CD4-positive, alpha-beta T cell treated with Interferon alpha-2 for 1 hour (primary cell): ENCODE measurements at places on chromosomes 12 and 14.
A peak's percentile ranks its signal among the peaks of the same experiment; 100 is the strongest.

- no peak for DNase-seq
Measured at GRCh38 chr14:56745097-56745496, 65.2 kb downstream of the OTX2 start.

- no peak for DNase-seq
Measured at GRCh38 chr12:41162461-41162860, 25.7 kb upstream of the PDZRN4 start.

DNA sequence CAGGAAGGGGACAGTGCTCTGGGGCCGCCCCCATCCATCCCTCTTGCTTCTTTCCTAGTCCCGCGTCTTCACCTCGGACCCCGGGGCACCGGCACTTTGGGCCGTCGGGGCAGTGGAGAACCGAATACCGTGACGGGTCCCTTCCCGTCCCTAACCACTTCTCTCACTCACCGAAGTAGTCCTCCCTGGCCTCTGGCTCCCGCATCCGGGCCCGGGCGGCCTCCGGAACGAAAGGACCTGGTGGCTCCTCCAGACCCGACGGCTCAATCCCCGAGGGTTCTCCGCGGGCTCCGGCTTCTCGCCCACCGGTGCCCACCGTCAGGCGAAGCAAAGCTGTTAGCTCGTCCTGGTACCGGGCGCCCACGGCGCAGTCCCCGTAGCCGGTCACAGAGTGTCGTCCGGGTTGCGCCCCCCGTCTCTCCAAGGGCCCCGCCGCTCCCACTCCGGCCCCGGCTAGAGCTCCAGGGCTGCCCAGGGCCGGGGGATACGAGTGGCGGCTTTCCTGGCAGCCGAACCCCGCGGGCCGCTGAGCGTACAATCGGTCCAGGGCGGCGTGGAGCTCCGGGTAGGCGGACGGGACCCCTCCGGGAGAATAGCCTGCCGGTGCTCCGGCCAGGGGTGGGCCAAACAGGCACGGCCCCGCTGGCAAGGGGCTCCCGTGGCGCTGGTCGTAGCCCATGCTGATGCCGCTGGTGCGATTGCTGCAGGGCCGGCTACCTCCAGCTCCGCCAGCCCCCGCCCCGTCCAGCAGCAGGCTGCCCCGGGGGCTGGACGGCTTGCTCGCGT, 1.1 kb downstream of the AJUBA start:
- DNase-seq: no peak

- no peak for DNase-seq
Measured at GRCh38 chr12:73678335-73678734, 859.3 kb upstream of the ATXN7L3B start.

GRCh38 chr12:124188561-124189405, 106.1 kb upstream of the RFLNA start:
- no peak for DNase-seq

GRCh38 chr12:107906707-107907106, 132.2 kb downstream of the ASCL4 start:
- no peak for DNase-seq

GRCh38 chr12:106112145-106112821, 26.5 kb downstream of the NUAK1 start:
- no peak for DNase-seq

- DNase-seq: no peak
Measured at GRCh38 chr12:60191676-60192359, 596.0 kb downstream of the SLC16A7 start.

DNA sequence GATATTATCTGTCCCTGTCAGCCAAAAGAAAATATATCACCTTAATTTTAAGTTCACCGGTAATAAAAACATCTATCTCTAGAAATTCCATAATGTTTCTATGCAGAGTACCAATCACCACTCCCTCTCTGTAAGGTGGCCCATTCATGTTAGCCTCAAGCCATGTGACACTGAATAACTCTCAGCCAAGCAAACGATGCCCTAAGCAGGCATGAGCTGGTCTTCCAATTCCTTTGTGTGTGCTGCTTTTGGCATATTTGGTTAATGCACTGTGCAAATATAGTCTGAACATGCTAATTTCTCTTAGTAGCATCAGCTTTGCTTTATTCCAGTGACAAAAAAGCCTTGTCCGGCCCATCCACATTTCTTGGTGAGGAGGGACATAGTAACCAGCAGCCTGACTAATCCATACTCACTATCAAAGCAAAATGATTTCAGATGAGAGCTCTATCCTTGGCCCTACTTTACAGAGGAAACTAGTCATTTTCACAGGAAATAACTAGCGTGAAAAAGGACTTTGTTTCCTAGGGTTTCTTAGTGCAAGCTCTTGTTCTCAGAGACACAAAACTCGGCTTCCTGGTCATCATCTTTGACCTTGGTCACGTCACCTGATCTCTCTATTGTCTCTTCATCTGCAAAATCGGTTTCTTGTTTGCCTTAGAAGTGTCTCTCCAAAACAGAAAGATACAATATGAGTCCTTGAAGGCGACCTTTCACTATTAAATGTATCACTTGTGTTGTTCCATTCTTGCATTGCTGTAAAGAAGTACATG, 59.2 kb upstream of the RTRAF start:
- no peak for DNase-seq

DNA sequence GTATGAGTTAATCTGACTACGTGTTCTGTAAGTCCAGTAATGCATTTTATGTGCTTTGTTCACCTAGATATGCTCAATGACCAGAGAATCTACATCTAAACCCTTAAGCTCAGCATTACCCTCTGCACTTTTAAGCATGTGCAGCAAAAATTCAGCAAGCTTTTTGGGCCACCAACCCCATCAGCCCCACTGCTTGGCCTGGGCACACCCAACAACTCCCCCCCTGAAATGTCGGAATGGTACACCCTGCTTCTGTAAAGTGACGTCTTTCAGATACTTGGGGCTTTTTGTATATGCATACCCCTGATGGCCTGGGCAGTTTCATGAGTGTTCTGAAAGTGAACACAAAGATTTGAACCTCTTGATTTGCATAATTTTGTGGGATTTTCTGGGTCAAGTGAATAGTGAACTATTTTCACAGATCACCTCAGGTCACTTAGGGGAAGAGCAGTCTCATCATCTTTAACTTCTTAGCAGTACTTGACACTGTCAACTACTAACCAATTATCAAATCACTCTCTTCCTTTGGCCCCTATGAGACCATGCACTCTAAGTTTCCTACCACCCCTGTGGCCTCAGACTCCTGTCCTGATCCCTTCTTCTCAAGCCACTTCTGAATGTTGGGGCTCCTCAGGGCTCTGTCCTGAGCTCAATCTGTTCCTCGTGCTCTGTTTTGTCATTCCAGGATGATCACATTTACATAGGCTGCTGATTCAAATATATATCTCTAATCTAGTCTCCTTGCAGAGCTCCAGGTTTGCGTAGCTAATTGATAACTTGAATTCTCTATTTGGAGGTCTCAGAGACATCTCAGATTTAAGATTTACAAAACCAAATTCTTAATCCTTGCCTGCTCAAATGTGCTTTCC, 36.3 kb upstream of the PPM1A start:
- DNase-seq: no peak

- no peak for DNase-seq
Measured at GRCh38 chr12:47184229-47184628, 104.5 kb upstream of the AMIGO2 start.

GRCh38 chr12:62438098-62438692, 28.4 kb upstream of the MON2 start:
- peak; percentile 64 for DNase-seq

DNA sequence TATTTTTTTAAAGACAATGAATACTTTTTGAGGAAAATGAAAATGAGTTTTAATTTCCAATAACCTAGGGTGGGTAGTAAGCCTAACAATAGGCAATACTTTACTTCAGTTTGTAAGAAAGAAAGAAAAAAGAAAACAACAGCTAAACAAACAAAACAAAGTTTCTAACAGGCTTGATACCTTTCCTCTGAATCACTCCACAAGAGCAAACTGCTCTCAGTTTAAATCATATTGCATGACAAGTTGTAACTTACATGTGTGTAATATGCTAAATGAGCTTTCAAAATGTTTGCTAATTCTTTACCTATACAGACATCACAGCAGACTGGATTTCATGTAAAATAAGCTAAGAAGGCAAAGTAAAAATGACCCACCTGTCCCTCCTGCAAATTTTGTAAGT, 6.7 kb upstream of the LMO3 start:
- DNase-seq: no peak

- DNase-seq: no peak
Measured at GRCh38 chr14:70881549-70882177, 25.6 kb upstream of the PCNX1 start.

DNA sequence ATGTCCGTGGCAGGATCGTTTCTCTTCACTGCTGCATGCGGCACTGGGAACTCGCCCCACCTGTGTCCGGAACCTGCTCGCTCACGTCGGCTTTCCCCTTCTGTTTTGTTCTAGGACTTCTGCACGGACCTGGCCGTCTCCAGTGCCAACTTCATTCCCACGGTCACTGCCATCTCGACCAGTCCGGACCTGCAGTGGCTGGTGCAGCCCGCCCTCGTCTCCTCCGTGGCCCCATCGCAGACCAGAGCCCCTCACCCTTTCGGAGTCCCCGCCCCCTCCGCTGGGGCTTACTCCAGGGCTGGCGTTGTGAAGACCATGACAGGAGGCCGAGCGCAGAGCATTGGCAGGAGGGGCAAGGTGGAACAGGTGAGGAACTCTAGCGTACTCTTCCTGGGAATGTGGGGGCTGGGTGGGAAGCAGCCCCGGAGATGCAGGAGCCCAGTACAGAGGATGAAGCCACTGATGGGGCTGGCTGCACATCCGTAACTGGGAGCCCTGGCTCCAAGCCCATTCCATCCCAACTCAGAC, 1.2 kb downstream of the FOS start:
- DNase-seq: peak; percentile 57

DNA sequence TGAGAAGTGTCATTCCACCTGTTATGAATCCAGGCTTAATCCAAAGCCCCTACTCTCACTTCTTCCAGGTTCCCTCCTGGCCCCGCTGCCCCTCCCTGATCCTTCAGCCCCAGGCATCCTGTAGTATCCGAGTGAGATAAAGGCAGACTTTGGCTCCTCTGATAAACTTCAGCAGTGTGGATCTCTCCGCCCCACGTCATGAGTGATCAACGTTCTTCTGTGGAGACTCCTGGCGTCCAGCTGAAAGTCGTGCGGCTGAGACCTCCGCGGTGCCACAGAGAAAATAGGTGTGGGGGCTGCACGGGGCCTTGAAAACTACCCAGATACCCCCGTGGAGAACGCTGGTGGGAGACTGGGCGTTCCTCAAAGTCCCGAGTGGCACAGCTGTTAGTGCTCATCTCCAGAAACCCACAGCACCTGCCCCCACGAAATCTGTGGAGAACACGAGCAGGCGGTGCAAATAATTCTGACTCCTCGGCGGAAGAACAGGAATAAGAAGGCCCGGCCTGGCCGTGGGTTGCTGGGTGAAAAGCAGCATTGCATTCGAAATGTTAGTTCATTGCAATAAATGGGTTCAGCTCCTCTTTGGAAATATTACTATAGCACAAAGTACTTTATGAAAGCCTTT, 180.0 kb upstream of the RGS6 start:
- no peak for DNase-seq

GRCh38 chr14:51463461-51463860, 188.2 kb upstream of the FRMD6 start:
- no peak for DNase-seq

DNA sequence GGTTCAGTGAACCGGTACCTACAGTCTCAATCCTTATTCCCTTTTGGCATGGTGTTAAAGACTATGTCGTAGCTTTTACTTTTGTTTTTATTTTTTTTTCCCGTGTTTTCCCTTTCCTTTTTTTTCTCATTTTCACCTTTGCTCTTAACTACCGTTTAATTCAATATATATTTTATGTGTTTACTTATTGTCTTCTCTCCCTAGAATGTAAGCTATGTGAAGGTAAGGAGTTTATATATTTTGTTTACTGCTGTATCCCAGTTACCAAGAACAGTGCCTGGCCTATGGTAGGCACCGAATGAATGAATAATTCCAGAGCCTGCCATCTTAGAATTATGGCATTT, 261 bp upstream of the MLH3 start:
- no peak for DNase-seq

DNA sequence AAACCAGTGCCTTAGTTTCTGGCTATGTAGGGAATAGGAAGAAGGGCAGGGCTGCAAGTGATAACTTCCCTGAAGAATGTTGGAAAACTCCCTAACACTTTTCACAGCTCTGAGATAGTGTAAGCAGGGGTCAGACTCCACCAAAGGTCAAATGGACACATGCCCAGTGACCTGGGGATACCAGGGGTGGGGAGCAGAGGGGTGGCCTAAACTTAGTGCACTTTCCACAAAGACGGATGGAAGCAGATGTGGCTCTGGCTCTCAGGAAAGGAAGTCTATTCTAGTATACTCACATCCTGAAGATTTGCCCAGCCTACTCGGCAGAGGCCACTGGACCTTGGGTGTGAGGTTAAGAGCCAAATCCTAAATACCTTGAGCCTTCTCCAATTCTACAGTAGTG, 285.8 kb downstream of the NUAK1 start:
- no peak for DNase-seq

DNA sequence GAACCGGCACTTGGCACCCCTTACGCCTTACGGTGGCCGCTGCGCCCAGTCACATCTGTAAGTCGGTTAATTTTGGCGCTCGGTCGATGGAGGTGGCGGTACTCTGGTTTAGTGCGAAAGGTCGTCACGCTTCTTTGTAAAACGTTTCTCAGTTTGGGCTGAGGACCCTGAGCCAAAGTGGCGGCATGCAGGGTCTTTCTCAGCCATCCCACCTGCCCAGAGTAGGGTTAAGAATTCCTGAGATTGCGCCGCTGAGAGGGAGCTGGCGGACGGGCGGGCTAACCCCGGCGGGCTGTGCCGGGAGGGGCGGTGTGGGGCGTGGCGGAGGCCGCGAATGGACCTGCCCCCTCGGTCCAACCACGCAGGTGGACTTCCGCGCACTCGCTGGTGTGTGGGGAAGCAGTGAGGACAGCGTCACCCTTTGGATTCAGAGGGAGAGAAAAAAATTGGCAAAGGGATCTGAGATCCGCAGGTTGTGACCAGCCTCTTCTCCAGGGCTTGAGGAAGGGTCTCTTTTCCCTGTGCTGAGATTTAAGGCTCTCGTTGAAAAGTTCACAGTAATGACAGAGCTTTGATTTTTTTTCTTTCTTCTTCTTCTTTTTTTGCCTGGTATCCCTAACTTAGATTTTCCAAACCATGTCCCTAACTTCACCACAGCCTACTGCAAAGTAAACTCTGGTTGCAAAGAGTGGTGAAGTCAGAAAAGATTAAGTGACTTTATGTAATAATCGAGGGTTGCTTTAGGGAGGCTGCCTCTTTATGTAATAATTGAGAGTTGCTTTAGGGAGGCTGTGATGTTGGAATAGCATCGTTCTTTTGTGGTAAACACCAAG, 602 bp upstream of the FBXO33 start:
- peak; percentile 72 for DNase-seq

- DNase-seq: no peak
Measured at GRCh38 chr14:64573109-64573508, 23.3 kb downstream of the PPP1R36 start.

GRCh38 chr14:96525452-96525851, 23.3 kb downstream of the PAPOLA start:
- DNase-seq: no peak

GRCh38 chr12:119230807-119231206, 52.1 kb downstream of the HSPB8 start:
- DNase-seq: no peak

DNA sequence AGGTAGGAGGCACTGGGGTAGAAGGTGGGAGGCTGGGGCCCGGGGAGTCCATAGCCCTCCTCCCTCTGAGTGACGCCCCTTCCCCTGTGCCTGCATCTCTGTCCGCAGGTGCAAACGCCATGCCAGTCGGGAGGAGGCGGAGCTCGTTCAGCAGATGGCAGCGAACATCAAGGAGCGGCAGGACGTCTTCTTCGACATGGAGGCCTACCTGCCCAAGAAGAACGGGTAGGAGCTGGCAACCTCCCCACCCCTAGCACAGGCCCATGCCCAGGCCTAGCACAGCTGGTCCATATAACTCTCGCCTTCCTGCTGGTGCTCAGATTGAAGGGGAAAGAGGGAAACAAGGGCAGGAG, 35.6 kb downstream of the TMEM120B start:
- no peak for DNase-seq
